HuH-7.5 (cell line): ENCODE measurements at places on chromosomes 3 and 15.

- no peak for DNase-seq
Measured at GRCh38 chr15:83077491-83078230, 10.6 kb upstream of the BTBD1 start.

DNA sequence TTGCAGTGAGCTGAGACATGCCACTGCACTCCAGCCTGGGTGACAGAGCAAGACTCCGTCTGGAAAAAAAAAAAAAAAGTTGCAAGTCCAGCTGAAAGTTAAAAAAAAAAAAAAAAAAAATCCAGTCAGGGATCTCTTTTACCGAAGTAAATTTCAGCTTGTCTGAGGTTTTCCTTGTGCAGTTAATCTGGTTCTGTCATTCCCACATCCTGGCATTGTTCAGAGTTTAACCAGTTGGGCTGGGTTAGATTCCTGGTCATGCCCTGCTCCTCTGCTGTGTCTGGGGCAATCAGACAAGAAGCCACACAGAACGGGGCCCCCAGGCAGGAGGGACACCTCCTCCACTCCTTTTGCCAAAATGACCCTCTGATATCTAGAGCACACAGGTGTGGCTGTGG is 84.1 kb upstream of the KLHL25 start:
- no peak for DNase-seq

GRCh38 chr3:97102641-97103040 is 288.2 kb downstream of the EPHA6 start:
- DNase-seq, result no peak

DNA sequence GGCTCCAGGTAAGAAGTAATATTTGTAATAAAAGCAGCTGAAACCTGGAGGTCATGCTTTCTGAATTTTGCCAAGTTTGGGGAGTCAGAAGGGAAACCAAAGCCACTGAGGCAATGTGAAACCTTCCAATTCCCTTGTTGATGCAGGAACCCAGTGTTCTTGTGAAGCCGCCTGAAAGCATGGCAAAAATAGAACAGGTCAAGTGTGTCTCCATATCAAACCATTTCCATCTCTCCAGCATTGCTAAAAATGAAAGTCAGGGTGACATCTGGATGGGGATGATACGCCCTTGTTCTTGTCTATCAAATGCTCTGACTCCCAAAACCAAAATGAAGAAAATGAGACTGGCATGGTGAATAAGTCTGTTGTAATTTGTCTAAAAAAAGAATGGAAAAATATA is 362.5 kb downstream of the VPS13C start:
- DNase-seq, result no peak

DNA sequence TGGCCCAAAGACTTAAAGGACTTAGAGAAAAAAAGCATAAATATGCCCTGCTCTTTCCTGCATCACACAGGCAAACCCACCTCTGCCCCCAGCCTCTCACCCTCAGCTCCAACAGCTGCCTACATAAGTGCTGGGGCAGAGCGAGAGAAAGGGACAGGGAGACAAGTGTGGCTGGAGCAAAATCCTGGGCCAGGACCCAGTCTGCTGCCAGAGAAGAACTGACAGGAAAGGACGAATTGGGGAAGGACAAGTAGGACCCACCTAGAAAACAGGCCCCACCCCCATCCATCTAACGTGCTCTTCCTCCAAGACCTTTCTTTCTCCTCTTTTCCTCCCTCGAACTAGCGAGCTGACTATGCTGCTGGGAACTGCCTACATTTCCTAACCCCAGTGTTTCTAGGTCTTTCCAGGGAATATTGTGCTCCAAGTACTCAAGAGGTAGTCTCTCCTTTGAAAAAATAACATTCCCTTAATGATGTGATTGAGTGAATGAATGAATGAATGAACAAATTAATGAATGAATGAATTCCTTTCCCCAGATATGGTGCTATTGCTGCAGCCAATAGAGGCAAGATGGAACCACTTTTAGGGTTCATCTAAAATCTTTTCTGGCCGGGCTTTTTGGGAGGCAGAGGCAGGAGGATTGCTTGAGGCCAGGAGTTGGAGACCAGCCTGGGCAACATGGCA is 18.4 kb downstream of the IGDCC4 start:
- DNase-seq, result no peak

DNA sequence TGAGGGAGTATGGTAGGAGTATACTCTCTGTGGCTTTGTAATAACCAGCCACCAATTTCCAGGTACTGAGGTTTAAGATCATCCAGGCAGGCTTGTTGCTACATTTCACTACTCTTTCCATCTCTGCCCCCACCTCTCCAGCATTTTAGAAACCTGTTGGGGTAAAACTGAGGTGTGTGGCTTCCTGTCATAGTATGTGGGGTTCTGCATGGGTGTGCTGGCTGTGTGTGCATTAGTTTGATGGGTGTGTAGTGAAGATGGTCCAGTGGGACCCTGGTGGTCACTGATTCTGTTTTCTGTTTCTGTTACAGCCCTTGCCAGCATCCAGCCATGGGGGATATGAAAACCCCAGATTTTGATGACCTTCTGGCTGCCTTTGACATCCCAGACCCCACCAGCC is 34.0 kb downstream of the ZNF592 start:
- DNase-seq, result no peak

DNA sequence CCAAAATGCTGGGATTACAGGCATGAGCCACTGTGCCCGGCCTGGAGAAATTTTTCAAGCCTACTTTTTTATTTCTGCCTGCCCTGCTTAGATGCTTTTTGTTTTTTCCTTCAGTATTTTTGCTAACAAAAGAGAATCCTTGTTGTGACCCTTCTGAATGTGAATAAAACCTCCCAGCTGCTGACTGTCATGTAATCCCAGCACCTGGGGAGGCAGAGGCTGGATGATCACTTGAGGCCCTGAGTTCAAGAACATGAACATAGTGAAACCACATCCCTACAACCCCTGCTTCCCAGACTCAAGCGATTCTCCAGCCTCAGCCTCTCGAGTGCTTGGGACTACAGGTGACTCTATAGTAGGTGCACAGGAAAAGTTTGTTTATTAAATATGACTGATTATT is 84.9 kb downstream of the SOX2 start:
- DNase-seq, result no peak

DNA sequence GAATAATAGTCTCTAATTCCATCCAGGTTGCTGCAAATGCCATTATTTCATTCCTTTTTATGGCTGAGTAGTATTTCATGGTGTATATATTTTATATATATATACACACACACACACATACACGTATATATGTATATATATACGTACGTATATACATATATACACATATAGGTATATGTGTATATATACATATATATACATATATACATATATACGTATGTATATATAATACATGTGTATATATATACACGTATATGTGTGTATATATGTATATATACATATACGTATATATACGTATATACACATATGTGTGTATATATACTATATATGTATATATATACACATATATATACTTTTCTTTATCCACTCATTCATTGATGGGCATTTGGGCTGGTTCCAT is 13.7 kb upstream of the STRIT1 start:
- DNase-seq, result no peak

DNA sequence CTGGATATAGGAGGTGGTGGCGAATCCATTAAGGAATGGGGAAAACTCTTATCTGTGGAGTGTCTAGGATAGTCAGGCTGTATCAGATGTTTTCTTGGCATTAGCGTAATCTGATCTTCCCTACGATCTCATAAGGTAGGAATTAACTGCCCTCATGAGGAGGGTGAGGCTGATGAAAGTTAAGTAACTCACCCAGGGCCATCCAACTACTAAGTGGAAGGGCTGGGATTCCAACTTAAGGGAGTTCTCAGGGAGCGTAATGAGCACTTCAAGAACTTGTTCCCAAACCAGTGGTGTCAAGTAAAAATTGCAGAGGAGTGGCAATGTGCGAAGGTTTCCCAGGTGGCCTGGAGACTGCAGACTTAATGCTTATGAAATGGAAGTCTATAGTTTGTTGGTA is 55.9 kb upstream of the OSBPL11 start:
- no peak for DNase-seq

DNA sequence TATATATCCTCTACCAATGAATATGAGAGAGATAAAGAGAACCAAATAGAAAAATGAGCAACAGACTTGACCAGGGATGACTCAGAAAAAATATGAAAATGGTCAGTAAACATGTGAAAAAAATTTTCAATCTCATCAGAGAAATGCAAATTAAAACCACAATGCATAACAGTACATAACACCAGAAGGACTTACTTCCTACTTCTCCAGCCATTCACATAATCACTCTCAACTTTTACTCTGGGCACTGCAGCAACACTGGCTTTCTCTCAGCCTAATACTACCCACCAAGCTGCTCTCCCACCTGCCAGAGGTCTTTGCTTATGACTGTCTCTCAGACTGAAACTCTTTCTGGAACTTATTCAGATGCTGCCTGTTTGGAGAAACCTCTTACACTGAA is 49.4 kb downstream of the DPH6 start:
- DNase-seq, result no peak

DNA sequence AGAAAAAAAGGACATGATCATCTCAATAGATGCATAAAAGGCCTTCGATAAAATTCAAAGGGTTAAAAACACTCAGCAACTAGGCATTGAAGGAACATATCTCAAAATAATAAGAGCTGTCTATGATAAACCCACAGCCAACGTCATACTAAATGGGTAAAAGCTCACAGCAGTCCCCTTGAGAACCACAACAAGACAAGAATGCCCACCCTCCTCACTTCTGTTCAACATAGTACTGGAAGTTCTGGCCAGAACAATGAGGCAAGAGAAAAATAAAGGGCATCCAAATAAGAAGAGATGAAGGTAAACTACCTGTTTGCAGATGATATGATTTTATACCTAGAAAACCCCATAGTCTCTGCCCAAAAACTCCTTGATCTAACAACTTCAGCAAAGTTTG is 619.7 kb upstream of the LMCD1 start:
- DNase-seq, result no peak

DNA sequence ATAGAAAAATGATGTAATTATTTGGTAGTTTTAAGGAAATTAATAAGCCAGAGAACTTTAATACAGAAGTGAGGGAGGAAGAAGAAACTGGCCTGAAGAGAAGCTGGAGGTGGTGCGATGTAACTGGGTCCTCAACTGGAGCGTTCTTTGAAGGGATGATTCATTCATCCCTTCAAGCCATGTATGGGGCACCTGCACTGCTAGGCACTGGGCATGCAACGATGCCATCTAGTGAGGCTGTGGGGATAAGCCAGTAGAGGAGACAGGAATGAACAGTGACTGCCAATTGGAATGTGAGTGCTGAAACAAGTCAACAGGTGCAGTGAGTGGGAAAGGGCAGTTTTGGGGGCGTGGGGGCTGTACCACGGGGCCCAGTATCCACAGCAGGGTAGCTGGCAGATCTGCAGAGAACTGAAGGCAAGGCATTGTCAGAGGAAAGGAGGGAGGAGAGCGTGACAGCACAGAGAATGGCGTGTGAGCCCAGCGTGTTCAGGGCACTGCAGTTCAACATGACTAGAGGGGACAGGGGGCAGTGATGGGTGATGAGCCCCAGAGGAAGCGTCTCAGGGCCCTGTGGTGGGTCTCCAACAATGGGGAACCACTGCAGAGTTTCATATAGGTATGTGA is 3.8 kb upstream of the KIF23 start:
- peak; percentile 39 for DNase-seq

DNA sequence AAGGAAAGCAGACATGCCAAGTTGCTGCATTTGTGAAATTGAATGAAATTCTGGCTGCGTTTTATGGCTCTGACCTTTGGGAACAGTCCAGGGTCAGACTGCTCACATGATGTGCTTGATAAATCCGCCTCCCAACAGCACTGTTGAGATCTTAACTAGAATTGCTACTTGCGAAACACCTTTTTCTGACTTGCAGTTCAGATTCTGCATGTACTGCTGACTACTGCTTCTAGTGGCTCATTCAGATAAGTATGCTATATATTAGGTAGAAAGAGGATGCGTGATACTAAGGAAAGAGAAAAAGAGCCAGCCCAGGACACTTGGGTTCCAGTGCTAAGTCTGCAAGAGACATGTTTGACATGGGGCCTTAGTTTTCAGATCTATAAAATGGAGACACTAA is 129.4 kb downstream of the LPP start:
- no peak for DNase-seq

DNA sequence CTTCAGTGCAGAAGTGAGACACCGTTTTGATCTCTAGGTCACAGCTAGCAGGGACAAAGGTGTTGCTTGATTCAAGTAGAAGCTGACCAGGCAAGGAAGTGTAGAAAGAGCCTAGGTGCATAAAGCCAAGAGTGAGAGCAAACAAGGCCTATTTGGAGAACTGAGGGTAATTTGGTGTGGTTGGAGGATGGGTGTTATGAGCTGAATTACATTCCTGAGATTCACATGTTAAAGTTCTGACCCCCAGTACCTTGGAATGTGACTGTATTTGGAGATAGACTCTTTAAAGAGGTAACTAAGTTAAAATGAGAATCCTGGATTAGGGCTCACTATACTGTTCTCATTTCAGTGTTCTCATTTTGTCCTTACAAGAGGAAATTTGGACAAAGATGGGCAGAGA is 191.3 kb downstream of the ZMAT3 start:
- DNase-seq, result no peak

GRCh38 chr3:129599607-129600006 is 6.9 kb downstream of the PLXND1 start:
- DNase-seq, result no peak

DNA sequence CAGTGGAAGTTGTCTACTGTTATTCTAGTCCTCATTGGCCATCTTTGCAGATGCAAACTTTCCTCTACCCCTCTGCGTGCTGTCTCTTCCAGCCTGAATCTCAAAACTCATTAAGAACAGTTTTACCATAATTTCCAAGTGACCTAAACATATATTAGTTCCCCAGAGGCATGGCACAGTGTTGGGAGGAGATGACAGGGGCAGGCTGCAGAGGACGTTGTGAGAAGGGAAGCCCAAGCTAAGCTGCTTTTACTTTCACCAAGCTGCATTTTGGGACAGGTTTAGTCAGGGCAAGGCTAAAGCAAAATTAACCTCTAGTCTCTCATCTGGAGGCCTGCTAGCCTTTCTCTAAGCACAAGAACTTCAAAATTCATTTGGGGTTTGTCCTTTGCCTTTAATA is 318.6 kb upstream of the SATB1 start:
- no peak for DNase-seq

DNA sequence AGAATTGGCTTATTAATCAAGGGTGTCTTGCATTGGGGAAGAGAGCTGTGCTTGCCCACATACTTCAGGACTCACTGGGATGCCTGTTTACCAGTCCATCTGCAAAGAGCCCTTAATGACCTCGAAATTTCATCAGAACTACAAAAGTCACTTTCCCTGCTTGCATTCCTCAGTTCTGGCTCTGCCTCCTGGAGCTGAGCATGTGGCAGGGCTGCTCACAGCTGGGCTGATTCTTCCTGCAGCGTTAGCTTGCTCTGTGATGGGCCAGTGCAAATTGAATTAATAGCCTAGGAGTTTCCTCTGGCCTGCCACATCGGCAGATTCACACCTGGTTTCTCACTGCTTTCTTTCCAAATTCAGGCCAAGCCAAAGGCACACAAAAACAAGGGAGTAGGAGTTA is 108.9 kb downstream of the DUT start:
- DNase-seq, result no peak

GRCh38 chr3:67653425-67654098 is 850 bp downstream of the SUCLG2 start:
- peak; percentile 8 for DNase-seq
